Peyer's patch (tissue), 4 donors: ENCODE measurements at places on chromosomes 13 and 19. TPM values are rescaled to one million over a fixed set of nuclear protein-coding genes. Genes with fewer than 3 reads are reported as not detected.

TGDS gene
- total RNA-seq = 13.1 TPM

BTBD2 gene
- 57.8 TPM for total RNA-seq

LSR gene
- 173 TPM for total RNA-seq

DNA sequence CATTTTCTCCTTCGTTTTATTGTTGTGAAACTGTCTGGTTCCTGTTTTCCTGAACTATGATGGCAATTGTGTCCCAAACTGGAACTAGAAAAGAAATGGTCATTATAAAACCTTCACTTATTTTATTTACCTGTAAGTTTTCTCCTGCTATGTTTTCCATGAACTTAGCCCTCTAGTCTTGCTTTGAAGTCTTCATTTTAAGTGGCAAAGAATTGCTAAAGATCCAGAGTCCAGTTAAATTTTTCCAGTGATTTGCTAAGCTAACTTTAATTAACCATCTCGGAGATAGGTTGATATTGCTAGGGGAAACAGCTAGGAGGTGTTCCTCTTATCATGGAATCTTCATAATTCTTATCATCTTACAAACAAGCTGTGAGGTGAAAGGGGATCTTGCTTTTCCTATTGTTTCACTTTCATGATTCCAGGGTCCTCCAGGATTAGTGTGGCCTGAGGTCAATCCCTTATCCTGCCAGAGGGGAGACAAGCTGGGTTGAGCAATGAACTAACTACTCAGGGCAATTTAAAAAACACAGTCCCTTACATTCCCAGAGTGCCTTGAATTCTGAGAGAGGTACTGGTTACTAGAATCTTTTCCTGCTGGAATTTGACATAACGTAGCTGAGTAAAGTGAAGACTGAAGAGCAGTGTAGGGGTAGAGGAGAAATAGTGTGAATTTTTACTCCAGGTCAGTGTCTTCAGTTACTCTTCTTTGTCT, 112.5 kb downstream of the ESD start:
- no peaks in the 10 kb centered on the region for H3K36me3 ChIP-seq
- no peak overlapping the region for H3K4me3 ChIP-seq
- H3K4me1 ChIP-seq = no peaks in the 10 kb centered on the region
- DNase-seq = no peak

DNA sequence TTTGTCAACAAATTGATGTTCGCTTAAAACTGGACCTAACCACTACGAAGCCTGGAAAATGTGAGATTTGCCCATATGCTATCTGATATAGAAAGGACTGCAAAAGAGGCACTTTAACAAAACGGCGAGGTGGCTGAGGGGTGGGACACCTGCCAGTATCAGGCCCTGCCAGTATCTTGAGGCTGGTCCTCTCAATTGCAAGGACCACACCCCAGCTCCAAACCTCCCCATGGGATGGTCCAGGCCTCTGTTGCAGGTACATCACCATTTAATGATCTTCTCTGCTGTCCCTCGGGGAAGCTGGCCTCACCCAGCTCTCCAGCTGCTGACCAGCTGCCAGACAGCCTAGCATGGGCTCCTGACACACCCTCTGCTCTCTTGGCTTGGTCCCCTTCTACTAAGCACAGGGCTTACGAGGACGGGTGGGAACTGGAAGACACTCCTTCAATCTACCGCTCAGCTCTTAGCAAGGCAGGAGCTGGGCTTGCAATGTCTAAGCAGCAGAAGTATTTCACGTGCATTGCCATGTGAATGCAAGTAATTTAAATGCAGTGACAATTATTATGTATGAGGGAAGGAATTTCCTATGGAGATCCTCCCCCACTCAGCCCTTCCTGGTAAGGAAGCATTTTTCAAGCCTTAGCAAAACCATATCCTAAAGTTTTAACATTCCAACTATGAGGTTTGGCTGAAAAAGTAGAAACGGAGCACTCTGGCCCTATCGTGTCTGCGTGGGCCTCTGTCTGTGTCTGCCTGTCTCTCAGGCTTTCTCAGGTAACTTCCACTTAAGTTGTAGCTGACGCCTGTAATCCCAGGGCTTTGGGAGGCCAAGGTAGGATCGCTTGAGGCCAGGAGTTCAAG, 63.9 kb downstream of the LATS2 start:
- no peaks in the 10 kb centered on the region for H3K4me1 ChIP-seq
- H3K36me3 ChIP-seq = no peaks in the 10 kb centered on the region
- H3K27ac ChIP-seq = no peak overlapping the region
- H3K27me3 ChIP-seq = no peaks in the 10 kb centered on the region

DNA sequence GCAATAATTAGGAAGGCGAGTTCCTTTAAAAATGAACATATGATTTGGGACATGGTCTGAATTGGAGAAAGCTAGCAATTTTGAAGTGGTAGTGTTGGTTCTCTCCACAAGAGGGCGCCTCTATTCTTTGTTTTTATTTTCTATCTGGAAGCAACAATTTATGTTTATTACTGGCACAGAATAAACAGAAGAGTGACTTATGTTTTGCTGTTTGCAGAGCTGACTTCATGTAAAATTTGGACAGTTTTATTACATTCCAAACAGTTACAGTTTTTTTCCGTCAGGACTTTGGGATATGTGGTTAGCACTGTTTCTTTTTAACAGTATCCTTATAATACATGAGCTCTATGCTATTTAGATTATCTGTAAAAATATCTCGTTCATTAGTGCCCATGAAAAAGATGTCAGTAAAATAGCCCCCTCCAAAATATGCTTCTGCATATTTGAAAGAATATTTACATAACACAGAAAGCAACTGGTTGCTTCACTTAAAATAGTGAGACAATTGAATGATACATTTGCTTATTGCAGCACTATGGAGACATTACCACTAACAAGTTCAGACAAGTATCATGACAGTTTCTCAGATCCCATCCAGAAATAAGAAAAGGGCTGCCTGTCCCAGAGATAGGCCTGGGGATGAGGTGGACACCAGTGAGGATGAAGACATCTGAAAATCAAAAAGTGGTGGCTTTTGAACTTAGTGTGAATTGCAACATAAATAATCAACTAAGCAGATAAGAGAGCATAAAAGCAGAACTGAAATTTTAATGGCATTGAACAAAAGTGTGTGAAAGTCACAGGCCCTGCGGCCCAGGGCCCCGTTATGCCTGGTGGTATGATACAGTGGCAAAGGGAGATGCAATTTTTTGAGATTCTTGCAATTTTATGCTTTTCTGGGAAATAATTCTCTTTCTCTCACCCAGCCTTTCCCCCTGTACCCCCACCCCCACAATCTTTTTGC, 32.3 kb upstream of the FGF9 start:
- H3K36me3 ChIP-seq = no peaks in the 10 kb centered on the region
- H3K27ac ChIP-seq = no peak overlapping the region
- no peaks in the 10 kb centered on the region for H3K27me3 ChIP-seq
- no peaks in the 10 kb centered on the region for H3K4me1 ChIP-seq
- DNase-seq = no peak
- H3K4me3 ChIP-seq = no peak overlapping the region
